ENCODE measurements at places on chromosomes 12 and 14.
A peak's percentile ranks its signal among the peaks of the same experiment; 100 is the strongest.

DNA sequence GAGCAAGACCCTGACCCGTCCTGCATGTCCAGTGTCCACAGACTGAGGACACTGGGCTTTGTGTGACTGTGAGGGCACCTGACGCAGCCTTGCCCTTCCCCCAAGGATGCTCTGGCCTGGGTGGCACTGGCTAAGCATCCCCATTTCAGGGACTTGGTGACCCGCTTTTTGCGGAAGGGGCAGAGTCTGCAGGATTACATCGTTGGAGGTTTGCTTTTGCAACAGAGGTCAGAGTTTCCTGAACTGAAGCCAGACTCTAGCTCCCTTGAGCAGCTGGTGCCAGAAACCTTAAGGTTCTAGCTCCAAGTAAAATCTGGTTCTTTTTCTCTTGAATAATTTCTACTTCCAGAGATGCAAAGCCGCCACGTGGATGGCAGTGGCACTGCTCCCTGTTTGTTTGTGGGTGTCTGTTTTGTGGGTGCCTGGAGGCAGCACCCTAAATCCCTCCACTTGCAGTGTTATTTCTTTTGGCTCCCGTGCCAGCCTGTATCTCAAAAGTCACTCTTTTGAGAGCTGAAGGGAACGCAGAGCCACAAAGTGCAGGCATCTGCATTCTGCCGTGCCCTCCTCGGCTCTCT is 184.7 kb downstream of the TSPAN9 start:
- no peak for DNase-seq

GRCh38 chr14:62015243-62015642 is 253.0 kb downstream of the SNAPC1 start:
- no peak for DNase-seq

DNA sequence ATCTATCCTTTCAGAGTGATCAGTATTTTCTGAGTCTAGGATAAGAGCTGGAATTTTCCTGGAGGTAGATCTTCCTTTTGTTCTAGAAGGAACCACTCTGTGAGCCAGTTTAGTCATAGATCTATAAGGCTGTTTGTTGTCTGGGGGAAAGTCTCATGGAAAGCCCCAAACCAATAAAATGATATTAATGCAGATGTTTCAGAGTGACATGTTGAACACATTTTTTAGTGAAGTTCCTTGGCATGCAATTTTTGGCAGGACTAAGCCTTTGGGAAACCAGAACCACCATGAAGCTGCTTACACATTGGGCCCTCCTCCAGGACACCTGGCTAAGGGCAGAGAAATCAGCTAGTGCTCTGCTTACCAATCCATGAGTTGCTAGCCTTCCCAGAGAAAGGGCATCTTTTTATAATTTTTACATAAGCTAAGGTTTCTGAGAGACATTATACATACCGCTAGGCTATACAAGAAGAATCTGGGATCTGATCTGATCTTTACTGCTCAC is 101.5 kb upstream of the PCED1B start:
- DNase-seq, result no peak

DNA sequence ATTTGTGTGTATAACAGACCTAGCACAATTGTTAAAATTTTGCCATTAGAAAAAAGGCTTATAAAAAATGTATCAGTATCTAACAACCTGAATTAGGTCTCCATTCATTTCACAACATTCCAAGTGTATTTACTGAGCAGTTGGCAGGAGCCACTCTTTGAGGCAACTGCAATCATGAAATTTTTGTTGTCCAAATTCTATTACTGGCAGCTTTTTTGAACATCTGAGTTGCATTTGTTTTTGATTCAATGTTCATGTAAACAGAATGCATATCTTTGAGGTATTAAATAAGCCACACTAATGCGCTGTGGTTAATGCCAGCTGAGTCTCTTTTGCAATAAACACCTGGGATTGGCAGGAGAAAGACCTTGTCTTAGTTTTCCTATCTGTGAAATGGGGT is 8.7 kb downstream of the KITLG start:
- DNase-seq, result no peak

- no peak for DNase-seq
Measured at GRCh38 chr12:90979951-90980350, 24.8 kb downstream of the EPYC start.

DNA sequence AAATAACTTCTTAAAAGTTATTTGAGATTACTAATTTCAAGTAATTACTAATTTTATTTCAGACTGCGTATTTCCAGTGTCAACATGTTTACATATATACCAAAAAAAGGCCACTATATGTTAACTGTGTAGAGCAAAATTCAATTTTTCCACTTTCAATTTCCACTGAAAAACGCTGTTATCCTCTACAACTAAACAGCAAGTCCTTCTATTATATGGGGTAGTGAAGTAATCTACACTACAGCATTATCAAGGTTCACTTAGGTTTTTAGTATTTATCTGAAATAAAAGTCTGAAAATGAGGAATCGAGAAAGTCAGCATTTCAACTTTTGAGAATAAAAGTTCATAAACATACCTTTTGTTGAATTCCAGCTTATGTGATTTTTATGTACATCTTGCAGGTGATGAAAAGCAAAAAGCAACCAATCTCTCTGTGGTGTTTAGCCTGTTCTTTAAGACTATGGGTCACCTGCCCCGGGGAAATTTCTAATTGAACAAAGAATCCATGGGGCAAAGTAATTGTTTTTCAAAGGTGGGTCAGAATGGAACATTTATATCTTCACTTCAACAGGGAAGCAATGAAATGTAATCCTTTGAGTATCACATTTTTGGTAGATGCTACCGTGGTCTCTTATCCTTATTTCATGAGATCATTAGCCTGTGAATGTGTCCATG is 3.3 kb downstream of the BTG1 start:
- no peak for DNase-seq

- no peak for DNase-seq
Measured at GRCh38 chr12:105547786-105548185, 217.3 kb downstream of the C12orf75 start.

- no peak for DNase-seq
Measured at GRCh38 chr12:78865516-78865915, 942 bp downstream of the SYT1 start.

- no peak for DNase-seq
Measured at GRCh38 chr12:53073881-53074280, 5.3 kb downstream of the SPRYD3 start.

DNA sequence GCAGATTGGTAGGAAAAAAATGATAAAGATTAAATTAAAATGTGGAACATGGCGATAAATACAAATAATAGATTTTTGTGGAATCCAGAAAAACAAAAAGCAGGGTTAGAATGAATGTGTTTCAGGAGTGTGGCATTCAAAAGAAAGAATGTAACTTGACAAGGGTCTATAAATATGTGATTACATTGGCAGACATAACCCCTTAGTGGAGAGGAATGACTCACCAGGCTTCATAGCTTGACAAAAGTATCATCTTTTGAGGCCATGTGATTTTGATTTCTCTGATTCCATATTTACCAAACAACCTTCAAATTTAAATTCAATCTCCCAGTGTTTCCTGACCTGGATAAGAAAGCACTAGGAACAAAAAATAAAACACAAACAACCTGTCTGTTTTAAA is 24.4 kb upstream of the MGST1 start:
- no peak for DNase-seq

GRCh38 chr12:46401662-46402061 is 29.1 kb upstream of the SLC38A2 start:
- DNase-seq, result no peak

GRCh38 chr12:96094201-96094600 is 58.8 kb upstream of the LTA4H start:
- no peak for DNase-seq

DNA sequence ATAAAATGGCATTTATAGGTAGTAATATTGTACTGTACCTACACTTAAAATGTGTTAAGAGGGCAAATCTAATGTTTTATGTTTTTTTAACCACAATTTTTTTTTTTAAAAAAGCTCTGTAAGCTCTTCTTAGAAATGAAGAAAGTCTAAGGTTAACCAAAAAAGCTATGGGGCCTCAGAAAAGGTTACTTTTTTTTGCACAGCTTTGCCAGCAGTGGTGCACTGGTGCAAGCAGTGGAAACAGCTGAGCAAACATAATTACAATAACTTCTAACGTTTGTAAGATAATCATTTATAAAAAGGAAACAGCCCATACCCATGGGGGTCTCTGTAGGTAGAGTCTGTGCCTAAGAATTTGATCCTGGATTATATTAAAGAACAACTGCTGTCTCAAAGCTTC is 85.1 kb upstream of the NID2 start:
- no peak for DNase-seq

DNA sequence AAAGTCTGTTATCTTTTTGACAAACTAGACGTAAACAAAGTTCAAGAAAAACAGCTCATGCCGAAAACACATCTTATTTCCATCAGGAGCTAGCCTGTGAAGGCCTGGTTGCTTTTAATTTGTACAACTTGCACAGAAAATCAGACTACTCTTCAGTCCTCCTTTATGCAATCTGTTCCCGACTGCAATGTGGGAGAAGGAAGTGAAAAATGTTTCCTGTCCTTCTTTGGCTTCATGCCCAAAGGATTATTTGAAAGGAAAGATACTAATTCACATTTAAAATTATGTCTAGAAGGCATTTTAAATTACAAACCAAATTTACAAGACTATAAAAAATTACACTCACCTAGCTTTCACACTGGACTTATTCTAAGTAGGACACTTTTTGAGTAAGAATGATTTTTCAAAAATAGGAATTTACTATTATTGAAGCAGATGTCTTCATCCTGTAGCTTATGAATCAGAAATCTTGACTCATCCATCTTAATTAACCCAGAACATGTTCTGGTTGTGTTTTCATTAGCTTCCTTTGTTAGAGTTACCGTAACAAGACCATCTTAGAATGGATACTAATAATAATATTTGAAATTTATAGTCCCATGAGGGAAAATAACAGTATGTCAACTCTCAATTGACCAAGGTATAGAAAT is 272.6 kb downstream of the PRKD1 start:
- DNase-seq, result peak; percentile 63

DNA sequence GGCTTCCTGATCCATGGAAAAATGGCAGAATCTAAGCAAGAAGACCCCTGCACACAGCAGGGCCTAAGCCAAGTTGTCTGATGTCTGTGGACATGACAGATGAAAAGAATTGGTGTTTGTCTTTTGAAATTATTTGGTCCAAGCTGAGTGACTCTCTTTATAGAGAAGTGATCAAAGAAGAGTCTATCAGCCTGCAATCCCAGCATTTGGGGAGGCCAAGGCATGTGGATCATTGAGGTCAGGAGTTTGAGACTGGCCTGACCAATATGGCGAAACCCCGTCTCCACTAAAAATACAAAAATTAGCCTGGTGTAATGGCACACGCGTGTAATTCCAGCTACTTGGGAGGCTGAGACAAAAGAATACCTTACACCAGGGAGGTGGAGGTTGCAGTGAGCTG is 64.8 kb upstream of the TUNAR start:
- no peak for DNase-seq

DNA sequence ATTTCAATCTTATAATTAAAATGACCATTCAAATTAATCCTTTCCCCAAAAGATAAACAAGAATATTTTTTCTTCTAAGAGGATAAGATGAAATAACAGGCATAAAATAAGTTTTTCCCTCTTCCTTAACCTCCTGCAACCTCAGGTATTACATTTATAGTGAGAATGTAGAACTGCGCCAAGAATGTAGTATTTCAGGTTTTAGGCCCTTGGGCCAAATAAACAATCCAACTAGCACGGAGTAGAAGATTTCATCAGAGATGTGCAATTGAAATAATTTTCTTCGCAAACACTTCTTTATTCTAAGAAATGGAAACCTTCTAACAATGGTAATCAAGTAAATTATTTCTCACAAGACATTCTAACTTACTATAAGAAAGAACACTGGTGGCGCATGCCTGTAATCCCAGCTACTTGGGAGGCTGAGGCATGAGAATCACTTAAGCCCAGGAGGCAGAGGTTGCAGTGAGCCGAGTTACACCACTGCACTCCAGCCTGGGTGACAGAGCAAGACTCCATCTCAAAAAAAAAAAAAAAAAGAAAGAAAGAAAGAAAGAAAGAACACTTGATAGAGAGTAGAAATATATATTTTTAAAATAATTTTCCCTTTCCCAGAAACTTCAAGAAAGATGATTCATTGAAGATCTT is 100.8 kb downstream of the TAOK3 start:
- no peak for DNase-seq

DNA sequence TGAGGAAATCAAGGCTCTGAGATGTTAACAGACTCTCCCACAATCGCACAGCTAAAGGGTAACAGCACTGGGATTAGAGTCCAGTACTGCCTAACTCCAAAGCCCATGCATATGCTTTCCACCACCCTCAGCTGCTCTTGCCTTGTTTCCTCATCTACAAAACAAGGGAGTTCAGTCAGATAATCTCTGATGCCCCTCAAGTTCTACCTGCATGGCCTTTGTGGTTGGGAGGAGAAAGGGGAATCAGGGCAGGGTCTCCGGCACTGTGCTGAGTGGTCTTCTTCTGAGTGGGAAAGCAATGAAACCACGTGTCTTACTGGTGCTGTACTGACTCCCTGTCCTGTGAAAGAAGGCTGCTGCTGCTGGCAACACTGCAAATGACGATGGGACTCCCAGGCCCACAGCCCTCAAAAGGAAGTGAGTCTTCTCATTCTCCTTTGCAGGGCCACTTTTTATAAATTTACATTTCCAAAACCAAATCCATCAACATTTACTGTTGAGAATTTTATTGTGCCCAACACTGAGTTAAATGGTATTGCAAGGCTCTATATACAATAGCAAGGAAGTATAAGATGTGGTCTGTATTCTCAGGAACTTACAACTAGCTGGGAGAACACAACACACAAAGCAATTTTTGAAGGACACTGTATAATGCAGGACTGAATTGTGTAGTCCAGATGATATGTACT is 19.7 kb upstream of the DUSP16 start:
- DNase-seq, result no peak

- no peak for DNase-seq
Measured at GRCh38 chr12:9667403-9668160, 1.9 kb upstream of the CLEC2D start.

DNA sequence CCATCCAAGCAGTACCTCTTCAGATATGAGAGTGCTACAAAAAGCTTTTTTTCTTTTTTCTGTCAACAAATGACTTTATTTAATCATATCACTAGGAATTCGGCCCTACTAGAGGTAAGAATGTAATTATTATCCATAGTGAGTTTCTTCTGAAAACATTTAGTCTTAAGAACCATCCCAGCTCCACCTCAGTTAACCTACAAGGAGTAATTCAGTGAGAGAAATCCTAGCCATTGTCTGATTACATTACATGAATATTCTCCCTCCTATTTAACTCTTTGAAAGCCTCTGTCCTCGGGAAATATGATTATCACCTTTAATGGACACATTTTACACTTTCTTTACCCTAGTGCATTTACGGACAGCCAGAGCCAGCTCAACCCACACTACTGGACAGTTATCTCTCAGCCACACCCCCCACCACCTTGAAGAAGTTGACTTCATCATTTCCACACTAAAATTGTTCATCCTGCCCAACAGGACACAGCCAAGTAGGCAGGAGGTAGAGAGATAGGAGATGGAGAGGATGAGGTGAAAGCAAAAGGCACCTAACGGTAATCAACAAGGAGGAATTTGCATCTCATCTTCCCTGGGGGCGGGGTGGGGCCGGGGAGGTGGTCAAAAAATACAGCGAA is 1.3 kb downstream of the PPFIA2 start:
- DNase-seq, result no peak

Measured in COLO829 (cell line).